ENCODE measurements at places on chromosomes 6 and 20.

- DNase-seq: no peak
These were observed 9.9 kb upstream of the MMP24 start for GRCh38 chr20:35216541-35216940.

DNA sequence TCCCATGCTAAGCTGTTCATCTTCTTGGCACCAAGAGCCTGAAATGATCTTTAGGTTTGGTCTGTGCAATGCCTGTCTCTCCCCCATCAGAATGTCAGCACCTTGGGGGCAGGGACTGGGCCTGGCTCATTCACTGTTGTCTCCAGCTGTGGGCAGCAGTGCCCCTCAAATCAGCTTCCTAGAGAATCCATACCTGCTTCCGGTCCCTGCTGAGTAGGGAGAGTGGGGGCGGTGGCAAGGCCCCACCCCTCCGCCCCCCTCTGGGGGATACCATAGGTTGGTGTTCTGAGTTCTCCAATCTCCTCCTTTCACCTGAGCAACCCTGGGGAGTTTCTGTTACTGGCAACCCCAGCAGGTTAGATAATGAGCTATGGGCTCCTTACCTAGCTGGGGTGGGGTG, 19.2 kb upstream of the SPDEF start:
- no peak for DNase-seq

GRCh38 chr6:129460221-129460620, 249.8 kb downstream of the ARHGAP18 start:
- DNase-seq: no peak

- no peak for DNase-seq
These were observed 45.4 kb upstream of the NKX2-2 start for GRCh38 chr20:21559305-21559704.

DNA sequence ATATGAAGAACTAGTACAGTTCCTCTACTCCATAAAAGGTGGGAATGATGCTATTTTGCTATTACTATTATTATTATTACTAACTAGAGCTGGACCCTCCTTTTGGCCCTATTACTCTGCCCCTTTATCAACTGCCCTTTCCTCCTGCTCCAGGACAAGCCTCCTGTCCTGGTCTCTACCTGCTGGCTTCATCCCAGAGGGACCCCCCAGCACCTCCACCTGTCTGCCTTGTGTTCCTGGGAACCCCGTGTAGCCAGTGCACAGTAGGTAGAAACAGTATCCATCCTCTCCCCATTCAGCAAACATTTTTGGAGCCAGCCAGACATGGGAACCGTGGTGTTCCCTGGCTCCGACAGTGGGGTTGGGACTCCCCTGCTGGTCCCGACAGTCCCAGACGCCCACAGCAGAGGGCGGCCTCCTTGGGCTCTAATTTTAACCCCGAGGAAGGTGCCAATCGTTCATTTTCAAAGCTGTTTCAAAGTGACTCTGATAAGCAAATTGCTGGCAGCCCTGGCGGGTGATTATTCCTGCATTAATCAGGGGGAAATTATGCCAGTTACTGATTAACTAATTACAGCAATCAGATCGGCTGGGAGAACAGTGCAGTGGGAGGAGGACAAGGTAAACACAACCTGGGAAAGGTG, 44.2 kb upstream of the MDGA1 start:
- no peak for DNase-seq

DNA sequence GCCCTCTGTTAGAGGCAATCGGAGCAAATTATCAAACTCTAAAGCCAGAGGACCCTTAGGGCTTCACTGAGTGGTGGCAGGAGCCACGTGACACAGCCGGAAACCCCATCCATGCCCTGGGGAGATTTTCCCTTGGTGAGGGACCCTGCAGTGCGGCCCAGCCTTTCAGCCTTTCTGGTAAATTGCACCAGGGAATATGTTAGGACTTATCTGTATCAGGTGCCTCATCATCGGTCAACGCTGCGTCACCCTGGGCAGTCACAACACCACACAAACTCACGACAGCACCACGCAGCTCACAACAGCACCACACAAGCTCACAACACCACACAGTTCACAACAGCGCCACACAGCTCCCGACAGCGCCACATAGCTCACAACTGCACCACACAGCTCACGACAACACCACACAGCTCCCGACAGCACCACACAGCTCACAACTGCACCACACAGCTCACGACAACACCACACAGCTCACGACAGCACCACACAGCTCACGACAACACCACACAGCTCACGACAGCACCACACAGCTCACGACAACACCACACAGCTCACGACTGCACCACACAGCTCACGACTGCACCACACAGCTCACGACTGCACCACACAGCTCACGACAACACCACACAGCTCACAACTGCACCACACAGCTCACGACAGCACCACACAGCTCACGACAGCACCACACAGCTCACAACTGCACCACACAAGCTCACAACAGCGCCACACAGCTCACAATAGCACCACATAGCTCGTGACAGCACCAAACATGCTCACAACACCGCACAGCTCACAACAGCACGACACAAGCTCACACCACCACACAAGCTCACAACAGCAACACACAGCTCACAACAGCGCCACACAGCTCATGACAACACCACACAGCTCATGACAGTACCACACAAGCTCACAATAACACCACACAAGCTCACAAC, 199.0 kb downstream of the DLL1 start:
- no peak for DNase-seq

DNA sequence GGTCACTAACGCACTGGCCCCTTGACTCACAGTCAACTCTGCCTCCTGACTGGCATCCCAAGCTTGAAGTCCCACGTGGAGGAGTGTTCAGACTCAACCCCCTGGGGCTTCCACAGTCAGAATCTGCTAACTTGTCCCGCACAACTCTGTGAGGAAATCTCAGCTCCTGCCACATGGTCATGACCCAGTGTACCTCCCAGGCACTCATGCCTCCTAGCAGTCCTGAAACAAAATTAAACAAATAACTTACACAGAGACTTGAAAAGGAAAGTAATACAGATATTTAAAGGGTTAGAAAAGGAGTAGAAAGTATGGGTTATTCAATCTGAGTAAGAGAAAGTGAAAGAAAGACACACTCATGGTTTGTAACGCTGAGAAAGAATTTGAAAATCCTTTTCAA, 134.9 kb downstream of the GMDS start:
- no peak for DNase-seq

- DNase-seq: peak; percentile 17
These were observed 25.8 kb upstream of the CCN6 start for GRCh38 chr6:112027942-112028674.

DNA sequence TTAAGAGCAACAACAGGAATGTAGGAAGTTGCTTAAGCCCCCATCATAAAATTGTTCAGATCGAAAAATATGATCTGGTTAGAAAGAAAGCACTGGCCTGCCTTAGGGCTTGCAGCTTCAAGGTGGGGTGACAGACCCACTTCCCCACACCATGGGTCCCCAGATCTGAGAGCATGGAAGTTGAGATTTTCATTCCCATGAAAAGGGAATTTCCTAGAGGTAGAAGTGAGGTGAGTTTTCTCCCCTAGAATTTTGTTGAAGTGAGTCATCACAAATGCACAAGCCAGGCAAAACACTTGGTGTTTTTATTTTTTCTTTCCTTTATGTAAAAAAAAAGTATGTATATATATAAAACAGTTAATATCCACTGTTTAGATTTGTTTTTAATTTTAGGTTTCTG, 213.6 kb upstream of the SUPT3H start:
- no peak for DNase-seq

DNA sequence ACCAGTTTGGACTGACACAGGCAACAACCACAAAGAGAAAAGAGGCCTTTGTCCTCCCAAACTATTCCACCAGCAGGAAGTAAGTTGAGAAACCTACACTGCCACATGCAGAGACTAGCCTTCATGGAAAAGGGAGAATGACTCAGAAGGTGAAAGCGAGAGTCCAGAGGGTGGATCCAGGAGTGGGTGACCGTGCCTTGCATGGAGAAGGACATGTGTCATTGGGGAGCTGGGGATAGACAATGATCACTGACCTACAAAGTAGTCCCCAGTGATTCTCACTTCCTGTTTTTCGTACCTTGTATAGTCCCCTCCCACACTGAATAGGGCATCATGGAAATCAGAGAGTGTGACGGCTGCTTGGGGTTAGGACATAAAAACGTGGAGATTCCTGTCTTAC, 91.9 kb downstream of the MYLK4 start:
- no peak for DNase-seq

DNA sequence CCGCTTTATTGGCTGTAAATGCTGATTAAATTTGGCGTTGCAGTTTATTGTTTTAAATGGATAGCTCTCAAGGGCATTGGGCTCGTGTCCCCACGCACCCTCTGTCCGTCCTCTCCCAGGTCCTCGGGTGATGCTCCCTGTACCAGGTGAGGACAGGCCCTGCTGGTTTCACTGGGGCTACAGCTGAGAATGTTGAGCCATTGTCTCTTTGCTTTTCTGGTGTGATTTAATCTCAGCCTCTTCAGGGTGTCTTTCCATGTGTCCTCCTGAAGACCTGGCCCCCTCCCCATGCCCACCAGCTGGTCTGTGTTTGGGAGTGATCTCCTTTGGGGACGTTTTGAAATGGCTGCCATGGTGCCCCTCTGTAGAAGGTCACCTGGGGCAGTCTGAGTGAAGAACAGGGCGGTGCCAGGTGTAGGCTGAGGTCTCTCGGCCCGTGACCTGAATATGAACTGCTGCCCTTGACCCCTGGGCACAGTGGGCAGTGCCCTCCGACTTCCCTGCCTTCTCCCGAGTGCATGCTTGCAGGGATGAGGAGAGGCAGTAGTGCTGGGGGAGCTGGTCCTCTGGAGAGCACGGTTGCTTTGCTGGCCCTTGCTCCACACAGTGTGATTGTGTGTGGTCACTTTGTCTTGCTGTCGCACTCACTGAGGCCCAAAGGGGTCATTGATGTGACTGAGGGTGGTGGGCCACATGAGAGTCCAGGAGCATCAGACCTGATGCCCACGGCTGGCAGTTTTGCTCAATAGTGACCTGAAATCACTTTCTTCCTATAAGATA, 12.4 kb upstream of the C20orf204 start:
- DNase-seq: no peak

GRCh38 chr6:16802071-16802470, 40.8 kb upstream of the ATXN1 start:
- DNase-seq: no peak

DNA sequence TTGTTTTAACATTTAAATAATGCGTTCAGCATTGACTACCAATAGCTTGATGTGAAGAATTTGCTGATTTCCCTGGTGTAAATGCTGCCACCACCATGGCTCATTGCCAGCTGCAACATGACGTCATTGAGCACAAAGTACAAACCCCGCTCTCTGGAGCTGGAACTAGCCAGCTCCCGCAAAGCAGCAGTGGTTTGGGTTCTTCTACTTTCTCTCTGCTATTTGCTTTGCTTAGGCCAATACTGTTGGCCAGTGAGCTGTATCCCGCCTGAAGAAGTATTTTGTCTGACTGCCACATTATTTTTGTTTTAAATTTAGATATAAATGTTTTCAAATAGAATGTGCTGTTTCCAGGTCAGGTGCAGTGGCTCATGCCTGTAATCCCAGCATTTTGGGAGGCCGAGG, 47.4 kb upstream of the KIF13A start:
- no peak for DNase-seq

- no peak for DNase-seq
These were observed 1.7 kb downstream of the SRMS start for GRCh38 chr20:63545814-63546213.

GRCh38 chr20:53336892-53337291, 256.7 kb downstream of the ZNF217 start:
- no peak for DNase-seq

DNA sequence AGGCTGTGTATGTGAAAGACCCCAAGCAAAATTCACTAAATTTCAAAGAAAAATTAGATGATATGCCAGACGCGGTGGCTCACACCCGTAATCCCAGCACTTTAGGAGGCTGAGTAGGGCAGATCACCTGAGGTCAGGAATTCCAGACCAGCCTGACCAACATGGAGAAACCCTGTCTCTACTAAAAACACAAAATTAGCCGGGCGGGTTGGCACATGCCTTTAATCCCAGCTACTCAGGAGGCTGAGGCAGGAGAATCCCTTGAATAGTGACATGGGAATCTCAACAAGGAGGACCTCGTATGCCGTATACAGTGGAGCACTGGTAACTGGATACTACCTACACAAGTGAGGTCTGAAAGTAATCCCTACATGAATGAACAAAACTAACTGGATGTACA, 92.7 kb upstream of the JARID2 start:
- no peak for DNase-seq

DNA sequence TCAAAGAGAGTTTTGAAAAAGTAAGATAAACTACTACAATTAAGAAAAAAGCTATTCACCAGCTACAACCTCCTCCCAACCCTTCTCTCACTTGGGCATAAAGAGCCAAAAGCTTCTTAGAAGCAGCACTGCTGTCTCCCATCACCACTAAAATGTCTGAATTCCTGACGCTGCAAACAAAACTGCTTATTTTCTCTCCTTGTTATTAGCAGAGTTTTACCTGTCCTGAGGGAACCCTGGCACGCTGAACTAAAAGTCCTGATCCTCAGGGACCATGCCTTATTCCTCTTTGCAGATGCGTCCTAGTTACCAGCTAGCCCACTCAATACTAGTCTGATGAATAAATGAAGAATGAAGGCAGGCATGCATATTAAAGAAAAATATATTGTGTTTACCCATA, 1.1 kb downstream of the HACE1 start:
- no peak for DNase-seq

GRCh38 chr6:1820714-1821113, 211.0 kb downstream of the FOXC1 start:
- no peak for DNase-seq

GRCh38 chr20:21701171-21701876, 4.1 kb upstream of the PAX1 start:
- no peak for DNase-seq

- DNase-seq: no peak
These were observed 74.1 kb downstream of the NINL start for GRCh38 chr20:25511183-25511582.

DNA sequence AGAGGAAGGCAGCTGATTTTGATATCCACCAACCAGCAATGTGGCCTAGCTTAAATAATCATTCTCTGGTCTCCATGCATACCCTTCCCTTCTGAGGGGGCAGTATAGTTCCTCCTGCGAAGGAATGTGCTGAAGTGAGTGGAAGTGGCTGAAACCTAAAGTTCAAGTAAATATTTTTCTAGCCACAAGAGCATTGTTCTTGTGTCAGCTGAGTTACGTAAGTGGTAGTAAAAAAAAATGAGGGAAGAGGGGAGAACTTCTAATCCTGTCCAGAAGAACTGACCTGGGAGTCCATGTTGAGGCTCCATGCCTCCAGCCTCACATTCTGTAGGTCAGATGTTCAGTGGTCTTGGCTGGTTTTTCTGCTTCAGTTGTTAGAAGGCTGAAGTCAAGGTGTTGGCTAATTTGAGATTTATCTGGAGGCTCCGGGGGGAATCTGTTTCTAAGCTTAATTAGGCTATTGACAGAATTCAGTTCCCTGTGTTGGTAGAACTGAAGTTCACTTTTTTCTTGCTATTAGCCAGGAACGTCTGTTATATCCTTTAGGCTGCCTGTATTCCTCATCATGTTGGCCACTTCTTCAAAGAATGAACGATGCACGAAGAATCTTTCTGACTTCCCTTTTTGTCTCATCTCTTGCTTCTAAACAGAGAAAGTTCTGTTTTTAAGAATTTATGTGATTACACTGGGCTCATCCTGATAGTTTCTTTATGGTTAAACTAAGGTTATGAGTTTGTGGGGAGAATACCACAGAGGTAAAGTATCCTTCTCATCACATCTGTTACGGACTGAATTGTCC, 207.1 kb upstream of the PRSS16 start:
- DNase-seq: no peak

GRCh38 chr20:21234806-21235483, 68.2 kb upstream of the XRN2 start:
- DNase-seq: no peak
